A673 (cell line): ENCODE measurements at places on chromosomes 2 and 18. TPM values are rescaled to one million over a fixed set of nuclear protein-coding genes. Genes with fewer than 3 reads are reported as not detected.
A peak's percentile ranks its signal among the peaks of the same experiment; 100 is the strongest.

Gene HOXD13
- 32.7 and 33.8 TPM in 2 replicates for total RNA-seq

DNA sequence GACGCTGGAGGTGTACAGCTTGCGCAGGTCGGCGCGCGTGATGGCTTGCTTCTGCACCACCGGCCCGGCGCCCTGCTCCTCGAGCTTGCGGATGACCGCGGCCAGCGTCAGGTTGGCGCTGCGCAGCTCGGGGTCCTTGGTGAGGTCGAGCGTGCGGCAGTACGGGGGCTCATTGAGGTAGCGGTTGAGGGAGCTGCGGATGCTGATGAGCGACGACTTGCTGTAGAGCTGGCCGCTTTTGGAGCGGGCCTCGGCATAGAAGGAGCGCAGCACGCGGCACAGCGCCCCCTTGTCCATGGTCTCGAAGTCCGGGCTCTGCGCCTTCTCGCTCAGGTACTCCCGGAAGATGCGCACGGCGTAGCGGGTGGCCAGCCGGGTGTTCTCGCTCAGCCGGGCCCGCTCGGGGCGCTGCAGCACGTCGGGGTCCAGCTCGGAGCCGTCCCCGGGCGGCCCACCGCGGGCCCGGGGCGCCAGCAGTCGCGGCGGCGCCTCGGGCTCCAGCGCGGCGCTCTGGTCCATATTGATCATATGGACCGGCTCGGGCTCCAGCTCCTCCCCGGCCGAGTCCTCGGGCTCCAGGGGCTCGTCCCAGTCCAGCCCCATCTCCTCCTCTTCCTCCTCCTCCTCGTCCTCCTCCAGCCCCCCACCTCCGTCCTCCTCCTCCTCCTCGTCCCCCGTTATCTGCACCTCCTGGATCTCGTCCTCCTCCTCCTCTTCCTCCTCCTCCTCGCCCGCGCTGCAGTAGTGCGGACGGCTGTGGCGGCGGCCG lies 523 bp downstream of the KCTD1 start:
- peak; percentile 78 for DNase-seq

DNA sequence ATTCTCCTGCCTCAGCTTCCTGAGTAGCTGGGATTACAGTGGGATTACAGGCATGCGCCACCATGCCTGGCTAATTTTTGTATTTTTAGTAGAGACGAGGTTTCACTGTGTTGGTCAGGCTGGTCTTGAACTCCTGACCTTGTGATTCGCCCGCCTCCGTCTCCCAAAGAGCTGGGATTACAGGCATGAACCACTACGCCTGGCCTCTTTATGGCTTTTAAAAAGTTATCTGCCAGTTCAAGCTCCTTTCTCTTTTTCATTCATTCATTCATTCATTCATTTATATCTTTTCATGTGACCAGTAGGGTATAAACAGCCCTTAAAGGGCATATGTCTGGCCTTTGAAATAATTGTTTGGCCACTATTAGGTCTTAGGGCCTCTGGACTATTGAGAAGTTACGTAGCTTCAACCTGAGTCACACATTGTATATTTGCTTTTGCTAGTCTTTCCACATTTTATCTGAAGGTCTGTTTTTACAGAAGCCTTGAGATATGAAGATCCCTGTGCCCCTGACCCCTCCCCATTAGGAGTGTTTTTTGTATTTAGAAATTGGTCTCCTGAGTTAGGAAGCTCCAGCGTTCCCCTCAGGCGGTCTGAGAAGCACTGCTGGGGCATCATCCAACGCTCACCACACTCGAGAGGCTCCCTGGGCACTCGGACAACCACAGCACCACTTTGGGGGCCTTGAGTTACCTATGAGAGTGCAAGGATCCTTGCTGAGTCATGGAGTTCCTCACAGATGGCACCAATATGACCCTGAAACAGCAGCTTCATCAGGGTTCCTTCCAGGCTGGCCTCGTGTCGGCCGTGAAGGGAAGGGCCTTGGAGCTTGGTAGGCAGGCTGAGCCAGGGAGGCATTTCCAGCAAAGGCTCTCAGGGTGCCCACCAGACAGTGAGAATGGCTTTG lies 21.8 kb downstream of the FZD5 start:
- DNase-seq: no peak

GRCh38 chr2:35803126-35803525 lies 552.5 kb upstream of the CRIM1 start:
- peak; percentile 50 for DNase-seq

DNA sequence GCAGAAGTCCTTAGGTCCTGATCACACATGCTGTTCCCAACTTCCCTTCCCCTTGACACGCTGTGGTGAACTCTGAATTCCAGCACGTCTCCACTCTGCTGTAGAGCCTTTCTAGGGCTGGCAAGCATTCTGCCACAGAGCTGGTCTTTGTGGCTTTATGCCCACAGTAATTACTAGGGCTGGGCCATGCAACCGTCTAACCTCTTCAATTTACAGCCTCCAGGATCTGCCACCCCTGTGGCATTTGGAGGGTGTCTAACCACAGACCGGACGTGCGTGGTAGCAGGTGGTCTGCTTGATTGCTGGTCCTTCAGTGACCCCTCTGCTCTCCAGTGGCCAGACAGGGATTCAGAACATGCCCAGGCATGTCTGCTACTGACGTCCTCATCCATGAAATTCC lies 43.1 kb upstream of the TGFA start:
- no peak for DNase-seq

DNA sequence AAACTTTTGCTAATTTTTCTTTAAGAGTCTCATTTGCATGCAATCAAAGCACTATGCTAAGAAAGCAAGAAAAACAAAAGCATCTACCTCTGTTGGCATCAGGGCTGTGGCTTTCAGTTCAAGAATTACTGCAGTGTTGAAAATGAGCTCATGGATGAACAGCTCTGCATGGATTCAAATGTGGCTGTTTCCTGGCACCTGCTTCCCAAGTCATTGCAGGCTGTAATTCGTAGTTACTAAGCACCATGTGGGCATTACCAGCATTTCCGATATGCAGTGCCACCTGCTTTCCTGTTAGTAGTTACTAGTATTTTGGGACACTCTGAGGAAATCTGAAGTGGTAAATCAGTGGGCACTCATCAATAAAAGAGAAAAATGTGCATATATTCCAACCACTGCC lies 37.8 kb upstream of the FAM110C start:
- DNase-seq: no peak

DNA sequence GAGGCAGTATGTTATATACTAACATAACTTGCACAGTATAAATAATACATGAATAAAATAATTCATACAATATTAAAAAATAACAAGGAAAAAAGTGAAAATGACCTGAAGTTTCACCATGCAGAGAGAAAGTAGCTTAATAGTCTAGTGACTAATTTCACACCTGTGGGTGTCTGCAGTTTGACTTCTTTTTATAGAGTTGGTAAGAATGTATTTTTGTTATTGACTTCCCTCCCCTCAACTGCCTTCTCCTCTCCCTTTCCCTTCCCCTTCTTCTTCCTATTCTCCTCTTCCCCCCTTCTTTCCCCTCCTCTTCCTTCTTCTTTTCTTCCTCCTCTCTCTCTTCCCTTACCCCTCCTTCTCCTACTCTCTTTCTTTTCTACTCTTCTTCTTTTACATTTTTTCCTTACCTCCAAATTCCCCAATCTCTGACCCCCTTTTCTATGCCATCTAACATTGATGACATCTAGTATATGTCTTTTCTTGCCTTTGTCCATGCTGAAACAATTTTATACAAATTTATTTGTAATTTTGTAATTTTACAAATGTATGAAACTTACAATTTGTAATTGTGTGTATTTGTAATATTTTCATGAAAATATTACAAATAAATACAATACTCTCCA lies 3.1 kb downstream of the DNAH6 start:
- no peak for DNase-seq

DNA sequence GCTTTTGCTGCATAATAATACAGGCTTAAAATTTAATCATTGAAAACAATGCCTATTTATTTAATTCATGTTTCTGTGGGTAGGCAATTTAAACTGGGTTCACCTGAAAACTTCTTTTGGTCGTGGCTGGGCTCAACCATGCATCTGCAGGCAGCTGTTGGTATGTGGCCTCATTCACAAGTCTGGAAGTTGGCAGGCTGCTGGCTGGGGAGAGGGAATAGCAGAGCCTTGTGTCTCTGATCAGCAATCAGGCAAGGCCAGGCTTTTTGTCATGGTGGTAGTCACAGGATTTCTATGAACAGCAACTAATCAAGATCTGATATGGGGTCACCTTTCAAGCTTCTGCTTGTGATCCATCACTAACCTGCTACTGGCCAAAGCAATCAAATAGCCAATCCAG lies 130.1 kb upstream of the KCNJ3 start:
- DNase-seq: no peak

- peak; percentile 69 for DNase-seq
Measured at GRCh38 chr2:138787053-138787666, 7.0 kb upstream of the NXPH2 start.

DNA sequence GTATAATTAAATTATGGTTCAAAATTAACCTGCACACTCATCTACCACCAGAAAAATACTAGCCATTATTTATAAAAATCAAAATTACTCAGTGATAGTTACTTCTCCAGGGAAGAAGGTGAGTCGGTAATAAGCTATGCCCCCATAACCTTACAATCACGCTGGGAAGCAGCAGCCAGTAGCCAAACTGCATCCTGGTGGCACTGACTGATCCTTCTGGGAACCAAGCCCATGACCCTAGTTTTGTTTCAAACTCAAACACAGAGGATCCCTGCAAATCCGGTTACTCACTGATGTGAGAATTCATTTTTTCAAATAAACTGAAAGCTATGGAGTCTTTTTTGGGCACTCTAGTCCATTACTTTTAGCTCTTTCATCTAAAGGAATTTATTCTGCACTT lies 88.2 kb upstream of the VWC2L start:
- DNase-seq: no peak

DNA sequence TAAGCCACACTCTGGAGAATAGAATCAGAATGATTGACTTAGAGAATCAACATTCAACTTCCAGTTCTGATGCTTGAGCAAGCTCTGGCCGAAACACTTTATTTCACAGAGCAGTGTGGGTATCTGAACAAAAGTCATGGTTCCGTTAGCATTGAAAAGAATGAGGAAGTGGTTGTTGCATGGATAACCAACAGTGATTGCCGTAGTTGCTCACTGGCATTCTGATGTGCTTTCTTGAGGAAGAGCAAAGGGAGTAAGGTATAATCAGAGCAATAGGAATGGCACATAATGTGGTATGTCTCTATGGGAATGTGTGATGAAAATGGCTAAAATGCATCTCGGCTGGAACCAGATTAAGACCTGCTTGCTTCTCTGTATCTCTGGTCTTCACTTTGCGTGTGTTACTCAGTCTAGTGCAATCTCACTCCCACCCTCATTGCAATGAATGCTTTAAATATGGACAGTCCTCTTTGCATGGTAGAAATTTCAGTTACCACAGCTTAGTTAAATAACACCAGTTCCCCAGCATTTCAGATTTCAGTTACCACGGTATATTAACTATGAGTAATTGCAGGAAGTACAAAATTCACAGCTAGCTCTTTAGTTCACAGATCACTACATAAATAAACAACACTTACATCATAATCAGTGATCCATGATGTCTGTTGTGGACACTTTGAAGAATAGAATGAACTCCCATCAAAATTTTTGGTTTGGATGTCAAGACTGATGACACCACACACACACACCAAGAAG lies 7.8 kb upstream of the RAB12 start:
- DNase-seq: no peak

DNA sequence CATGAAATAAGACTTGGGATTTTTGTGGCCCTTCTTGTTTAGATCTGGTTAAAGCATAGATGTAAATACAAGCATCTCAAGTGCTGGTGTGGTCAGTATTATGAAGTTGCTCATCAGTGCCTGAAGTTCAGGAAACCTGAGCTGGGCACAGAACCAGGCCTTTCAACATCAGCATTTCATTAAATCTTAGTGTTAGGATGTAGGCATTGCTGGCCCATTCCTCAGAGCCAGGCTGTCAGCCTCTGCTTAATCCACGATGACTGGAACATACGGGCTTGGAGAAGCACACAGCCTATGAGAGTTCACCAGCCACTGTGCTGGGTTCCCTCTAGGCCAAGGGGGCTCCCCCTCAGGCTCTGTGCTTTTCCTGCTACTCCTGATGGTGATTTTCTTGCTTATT lies 270.2 kb downstream of the EN1 start:
- DNase-seq: no peak
